SK-N-MC (cell line): ENCODE measurements at places on chromosomes 3 and 15.

- DNase-seq: no peak
These were observed 196.7 kb upstream of the TPRG1 start for GRCh38 chr3:188974856-188975599.

- no peak for DNase-seq
These were observed 246.8 kb upstream of the STT3B start for GRCh38 chr3:31285833-31286486.

GRCh38 chr3:6168256-6168655, 692.7 kb upstream of the GRM7 start:
- no peak for DNase-seq

- peak; percentile 8 for DNase-seq
These were observed 14.2 kb upstream of the CLEC3B start for GRCh38 chr3:45011756-45012508.

GRCh38 chr3:99934975-99935797, 117.5 kb downstream of the CMSS1 start:
- no peak for DNase-seq

DNA sequence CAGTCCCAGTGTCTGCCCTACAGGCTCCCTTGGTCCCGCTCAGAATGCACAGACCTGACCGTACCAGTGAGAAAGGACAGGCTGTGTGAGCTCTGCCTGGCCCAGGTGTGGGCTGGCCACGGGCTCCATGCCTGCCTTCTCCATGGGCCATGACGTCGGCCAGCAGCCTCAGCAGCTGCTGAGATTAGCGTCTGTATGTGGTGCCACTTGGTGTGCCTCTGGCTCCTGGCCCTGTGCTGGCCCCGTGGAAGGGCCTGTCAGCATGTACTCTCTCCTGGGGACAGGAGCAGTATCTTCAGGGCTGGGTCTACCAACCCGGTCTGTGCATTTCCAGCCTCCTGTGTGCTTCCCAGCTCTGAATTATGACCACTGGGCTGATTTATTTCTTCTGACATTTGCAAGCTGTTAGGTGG, 25.7 kb downstream of the KLF13 start:
- DNase-seq: no peak

GRCh38 chr3:31661993-31662670, 129.4 kb downstream of the STT3B start:
- no peak for DNase-seq

GRCh38 chr3:42495393-42495792, 7.0 kb upstream of the VIPR1 start:
- no peak for DNase-seq

DNA sequence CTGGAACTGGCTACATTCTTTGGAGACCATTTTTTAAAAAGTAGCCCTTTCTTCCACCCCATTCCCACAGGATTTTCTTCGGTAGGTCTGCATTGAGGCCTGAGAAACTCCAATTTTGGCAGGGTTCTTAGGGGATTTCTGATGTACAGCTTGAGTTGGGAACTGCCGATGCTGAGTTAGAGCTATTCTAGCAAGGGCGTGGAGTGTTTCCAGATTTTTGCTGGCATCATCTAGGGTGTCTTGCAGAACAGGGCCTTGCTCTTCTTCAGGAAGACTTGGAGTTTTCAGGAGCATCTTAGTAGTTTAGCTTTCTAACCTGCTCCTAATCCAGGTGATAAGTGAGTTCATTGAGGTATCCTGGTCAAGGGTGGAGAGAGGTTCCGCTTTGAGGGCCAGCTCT, 41.0 kb downstream of the SV2B start:
- no peak for DNase-seq

DNA sequence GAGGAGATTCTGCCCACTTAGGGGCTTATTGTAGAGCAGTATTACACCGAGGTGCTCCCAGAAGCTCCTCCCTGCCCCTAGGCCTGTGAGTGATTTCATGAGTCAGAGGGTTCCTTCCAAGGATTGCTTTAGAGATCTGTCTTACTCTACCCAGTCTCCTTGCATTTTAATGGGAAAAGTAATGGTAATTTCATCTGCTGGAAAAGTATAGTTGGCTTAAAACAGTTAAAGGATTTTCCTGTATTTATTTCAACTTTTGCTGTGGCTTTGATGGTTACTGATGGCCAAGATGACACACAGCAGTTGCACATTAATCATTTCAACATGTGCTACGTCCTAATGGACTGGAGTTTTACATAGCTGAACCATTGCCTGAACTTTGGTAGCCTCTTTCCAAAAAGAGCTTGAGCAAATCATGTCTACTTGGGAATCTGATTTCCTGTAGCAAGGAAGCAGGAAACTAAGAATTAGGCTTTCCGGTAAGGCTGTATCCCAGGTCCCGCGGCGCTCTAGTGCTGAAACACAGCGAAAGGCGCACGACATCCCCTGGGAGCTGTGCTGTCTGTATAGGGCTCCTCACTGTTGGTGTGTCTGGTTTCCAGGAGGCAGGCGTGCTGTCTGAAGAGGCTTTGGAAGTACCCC, 9.2 kb upstream of the PGPEP1L start:
- peak; percentile 78 for DNase-seq

DNA sequence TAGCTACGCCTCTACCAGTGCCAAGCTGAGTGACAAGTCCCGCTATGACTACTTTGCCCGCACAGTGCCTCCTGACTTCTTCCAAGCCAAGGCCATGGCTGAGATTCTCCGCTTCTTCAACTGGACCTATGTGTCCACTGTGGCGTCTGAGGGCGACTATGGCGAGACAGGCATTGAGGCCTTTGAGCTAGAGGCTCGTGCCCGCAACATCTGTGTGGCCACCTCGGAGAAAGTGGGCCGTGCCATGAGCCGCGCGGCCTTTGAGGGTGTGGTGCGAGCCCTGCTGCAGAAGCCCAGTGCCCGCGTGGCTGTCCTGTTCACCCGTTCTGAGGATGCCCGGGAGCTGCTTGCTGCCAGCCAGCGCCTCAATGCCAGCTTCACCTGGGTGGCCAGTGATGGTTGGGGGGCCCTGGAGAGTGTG, 5.7 kb downstream of the GRM2 start:
- DNase-seq: no peak

- DNase-seq: no peak
These were observed 355.8 kb upstream of the SATB1 start for GRCh38 chr3:18780959-18781358.

DNA sequence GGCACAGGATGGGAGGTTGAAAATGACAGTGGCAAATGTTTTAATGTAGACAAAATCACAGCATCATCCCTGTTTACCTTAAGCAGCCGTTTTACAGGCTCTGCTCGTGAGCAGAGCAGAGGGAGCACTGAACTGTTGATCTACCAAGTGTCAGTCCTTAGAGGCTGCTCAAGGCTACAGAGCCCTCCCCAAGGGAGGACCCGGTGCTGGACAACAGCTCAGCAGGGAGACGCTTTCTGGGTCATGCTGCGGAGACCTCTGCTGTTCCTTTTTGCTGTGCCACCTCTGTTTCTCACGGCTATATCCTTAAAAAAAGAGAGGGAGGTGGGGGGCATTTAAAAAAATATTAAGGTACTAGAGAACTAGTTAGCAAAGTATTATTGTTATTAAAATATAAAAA, 400.2 kb downstream of the GABRB3 start:
- DNase-seq: no peak

- DNase-seq: no peak
These were observed 22.9 kb downstream of the RPSA start for GRCh38 chr3:39429466-39429865.

GRCh38 chr3:123202451-123202850, 708 bp downstream of the SEC22A start:
- DNase-seq: no peak

GRCh38 chr3:42440924-42441323, 30.5 kb upstream of the LYZL4 start:
- no peak for DNase-seq

GRCh38 chr3:127455541-127456450, 134.7 kb downstream of the TPRA1 start:
- DNase-seq: no peak

GRCh38 chr15:73786538-73786937, 33.4 kb upstream of the INSYN1 start:
- DNase-seq: no peak

DNA sequence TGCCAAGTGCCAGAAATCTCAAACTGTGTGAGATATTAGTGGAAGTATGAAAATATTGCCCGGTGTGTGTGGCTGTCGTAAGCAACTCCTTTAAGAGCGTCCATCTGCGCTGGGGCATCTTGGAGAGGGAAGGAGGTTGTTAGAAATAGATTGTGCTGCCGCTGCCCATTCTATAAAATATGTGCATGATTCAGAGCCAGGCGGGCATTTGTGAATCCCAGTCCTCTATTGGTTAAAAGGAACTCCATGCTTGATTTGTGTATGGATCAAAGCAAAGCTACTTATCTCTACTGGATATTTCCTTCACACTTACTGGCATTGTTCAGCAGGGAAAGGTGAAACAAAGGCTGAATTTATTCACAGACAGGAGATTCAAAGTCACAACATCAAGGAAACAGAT, 89.6 kb upstream of the SNRK start:
- no peak for DNase-seq

GRCh38 chr3:194472290-194472920, 14.4 kb downstream of the ATP13A3 start:
- peak; percentile 73 for DNase-seq

- no peak for DNase-seq
These were observed 254.9 kb upstream of the RASGRP1 start for GRCh38 chr15:38819387-38819950.

- DNase-seq: no peak
These were observed 904.6 kb downstream of the PDCD6IP start for GRCh38 chr3:34703053-34703452.
